ENCODE measurements at places on chromosomes 7 and 10. TPM values are rescaled to one million over a fixed set of nuclear protein-coding genes. Genes with fewer than 3 reads are reported as not detected.

GRCh38 chr7:26151953-26152781 lies at the start of gene NFE2L3:
NFE2L3 (plus strand) TSS chr7:26152198; CDS start chr7:26152499, 301 bp downstream.
- DNase-seq, result peak; percentile 68

KLF14 gene
- total RNA-seq, result 0.11 TPM

DNA sequence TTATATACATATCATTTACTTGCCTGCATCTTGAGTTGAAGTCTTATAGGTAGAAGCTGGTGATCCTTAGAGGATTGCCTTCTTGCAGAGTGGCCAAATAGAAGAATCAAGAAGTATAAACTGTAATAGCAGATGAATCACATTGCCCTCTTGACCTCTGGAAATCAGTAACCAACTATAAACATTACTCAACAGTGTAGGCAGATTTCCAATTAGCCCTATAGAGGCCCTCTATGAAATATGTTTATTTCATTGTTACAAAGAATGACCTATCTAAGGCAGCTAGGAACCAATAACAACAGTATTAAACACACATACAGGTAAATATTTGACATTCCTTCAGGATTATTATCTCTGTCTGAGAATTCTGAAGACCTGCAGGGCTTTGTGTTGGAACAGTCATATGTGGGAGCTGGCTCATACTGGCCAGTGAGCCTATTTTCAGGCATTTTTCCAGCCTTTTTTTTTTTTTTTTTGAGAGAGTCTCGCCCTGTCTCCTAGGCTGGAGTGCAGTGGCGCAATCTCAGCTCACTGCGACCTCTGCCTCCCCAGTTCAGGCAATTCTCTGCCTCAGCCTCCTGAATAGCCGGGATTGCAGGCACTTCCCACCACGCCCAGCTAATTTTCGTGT lies 7.2 kb upstream of the SRI start:
- DNase-seq, result no peak

GNGT1 gene
- not detected for total RNA-seq

NKX1-2 gene
- not detected for total RNA-seq

DNA sequence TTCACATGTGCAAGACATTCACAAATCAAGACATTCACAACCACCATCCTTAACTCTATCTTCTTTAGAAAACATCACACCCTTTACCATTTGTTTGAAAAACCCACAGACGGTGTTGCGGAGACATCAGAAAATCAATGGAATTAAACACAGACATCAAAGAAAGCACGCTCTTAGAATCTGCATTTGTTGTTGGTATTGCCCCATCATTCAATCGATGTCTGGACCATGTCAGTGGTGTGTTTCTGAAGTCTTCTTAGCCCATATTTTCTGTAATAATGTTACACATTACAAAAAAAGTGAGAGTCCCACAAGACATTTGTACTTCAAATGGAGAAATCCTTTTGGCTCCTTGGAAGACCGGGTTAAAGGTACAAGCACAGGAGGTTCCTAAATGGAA lies 173.9 kb upstream of the AOAH start:
- DNase-seq, result no peak

DNA sequence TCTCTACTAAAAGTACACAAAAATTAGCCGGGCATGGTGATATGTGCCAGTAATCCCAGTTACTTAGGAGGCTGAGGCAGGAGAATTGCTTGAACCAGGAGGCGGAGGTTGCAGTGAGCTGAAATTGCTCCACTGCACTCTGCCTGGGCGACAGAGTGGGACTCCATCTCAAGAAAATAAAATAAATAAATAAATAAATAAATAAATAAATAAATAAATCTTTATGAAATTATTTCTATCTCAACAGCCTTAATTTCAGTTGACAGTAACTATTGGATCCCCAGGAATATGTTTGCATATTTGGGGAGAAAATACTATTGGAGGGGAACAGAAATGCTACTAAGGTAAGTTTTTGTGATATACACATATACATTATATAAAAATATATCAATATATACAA lies 20.0 kb downstream of the TMEM229A start:
- no peak for DNase-seq

ZNF853 gene
- 15.0 TPM for total RNA-seq

- no peak for DNase-seq
Measured at GRCh38 chr10:77737608-77738007, 100.0 kb upstream of the KCNMA1 start.

DNA sequence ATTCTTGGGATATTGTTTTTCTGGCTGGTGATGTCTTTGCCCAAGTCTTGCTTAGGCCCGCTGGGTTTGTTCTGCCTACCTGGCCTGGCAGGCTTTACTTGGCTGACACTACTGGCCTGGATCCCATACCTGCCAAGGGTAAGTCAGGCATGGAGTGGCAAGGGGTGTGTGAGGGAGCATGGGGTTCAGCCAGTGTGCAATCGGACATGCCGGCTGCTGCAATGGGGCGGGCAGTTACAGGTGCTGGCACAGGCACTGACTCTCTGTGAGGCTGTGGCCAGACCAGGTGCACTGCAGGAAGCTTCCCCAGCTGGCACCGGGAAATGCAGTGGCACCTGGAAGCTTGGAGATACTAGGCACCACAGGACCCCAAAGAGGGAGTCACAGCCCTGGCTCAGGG lies 168.4 kb downstream of the PON1 start:
- no peak for DNase-seq

DNA sequence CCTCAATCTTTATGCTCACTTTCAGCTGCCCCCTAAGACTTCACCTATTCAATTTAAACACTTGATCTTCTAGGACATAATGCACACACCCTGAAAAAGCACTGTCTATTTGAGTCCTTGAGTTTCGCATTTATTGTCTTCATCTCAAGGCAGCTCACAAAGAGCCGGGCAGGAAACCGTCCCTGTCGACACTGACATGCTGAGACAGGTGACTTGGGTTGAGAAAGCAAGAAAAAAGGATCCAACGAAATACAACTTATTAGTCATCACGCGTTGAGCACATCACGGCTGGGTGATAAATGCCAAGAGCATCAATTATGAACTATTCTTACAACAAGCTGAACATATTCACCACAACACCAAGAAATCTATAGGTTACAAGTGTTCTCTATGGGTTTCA lies 91.1 kb downstream of the CALN1 start:
- DNase-seq, result no peak

SCD gene
- total RNA-seq, result 4.8 TPM

- no peak for DNase-seq
Measured at GRCh38 chr7:20220293-20220761, 3.1 kb upstream of the MACC1 start.

KNDC1 gene
- total RNA-seq, result 0.11 TPM

GRCh38 chr10:45265996-45266395 lies 49.4 kb downstream of the OR13A1 start:
- DNase-seq, result no peak

DNA sequence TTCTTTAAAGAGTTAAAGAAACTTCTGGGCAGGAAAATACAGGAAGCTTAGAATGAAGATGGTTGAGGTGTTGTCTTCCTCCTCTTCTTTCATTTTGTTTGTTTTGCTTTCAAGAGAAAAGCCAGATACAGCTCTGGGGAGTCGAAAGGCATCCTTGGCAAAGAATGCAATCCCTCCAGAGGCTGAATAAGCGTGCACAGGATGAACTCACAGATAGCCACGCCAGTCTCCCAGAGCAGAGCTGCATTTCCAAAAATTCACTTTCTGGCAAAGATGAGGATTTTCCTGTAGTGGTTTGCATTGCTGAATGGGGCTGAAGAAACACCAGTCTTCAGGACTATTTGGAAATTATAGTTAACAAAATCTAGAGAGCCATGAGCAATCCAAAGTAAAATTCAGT lies 336.4 kb downstream of the NRG3 start:
- no peak for DNase-seq

GRCh38 chr7:109582211-109582610 lies 1012.5 kb downstream of the DNAJB9 start:
- no peak for DNase-seq

DNA sequence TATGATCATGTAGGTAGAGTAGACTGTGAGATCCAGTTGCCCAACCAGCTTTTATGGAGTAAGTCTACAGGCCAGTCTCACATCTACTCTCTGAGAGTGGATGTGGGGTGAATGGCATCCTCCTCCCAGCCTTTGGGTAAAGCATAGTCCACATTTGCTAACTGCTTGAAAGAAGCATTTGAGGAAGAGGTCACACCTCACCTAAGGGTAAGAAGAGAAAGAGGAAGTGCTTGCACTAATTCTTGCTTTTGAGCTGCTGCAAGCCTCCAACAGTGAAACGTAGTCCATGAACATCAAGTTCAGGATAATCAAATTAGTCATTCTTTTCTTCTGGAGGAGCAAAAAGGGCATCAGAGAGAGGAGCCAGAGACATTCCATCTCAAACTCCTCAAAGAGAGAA lies 93.9 kb upstream of the AGR3 start:
- no peak for DNase-seq

CBLL1 gene
- 21.6 TPM for total RNA-seq

- no peak for DNase-seq
Measured at GRCh38 chr7:80588591-80588990, 49.9 kb upstream of the CD36 start.

GRCh38 chr10:119318411-119319160 lies 111.2 kb downstream of the GRK5 start:
- DNase-seq, result no peak
